ENCODE measurements at places on chromosomes 4 and X.

GRCh38 chr4:182560358-182560757 is 317.2 kb downstream of the TENM3 start:
- no peak for DNase-seq
- no peak overlapping the region for H3K4me3 ChIP-seq
- H3K36me3 ChIP-seq: no peaks in the 10 kb centered on the region
- no peak overlapping the region for H3K27ac ChIP-seq
- H3K4me1 ChIP-seq: no peaks in the 10 kb centered on the region

- H3K36me3 ChIP-seq: no peaks in the 10 kb centered on the region
- H3K4me1 ChIP-seq: no peaks in the 10 kb centered on the region
- no peak overlapping the region for H3K27ac ChIP-seq
- DNase-seq: no peak
Measured at GRCh38 chr4:101993842-101994775, 203.6 kb downstream of the BANK1 start.

GRCh38 chr4:177860171-177860570 is 417.9 kb upstream of the AGA start:
- DNase-seq: no peak
- no peaks in the 10 kb centered on the region for H3K4me1 ChIP-seq
- H3K36me3 ChIP-seq: no peaks in the 10 kb centered on the region
- no peak overlapping the region for H3K27ac ChIP-seq
- no peaks in the 10 kb centered on the region for H3K27me3 ChIP-seq

DNA sequence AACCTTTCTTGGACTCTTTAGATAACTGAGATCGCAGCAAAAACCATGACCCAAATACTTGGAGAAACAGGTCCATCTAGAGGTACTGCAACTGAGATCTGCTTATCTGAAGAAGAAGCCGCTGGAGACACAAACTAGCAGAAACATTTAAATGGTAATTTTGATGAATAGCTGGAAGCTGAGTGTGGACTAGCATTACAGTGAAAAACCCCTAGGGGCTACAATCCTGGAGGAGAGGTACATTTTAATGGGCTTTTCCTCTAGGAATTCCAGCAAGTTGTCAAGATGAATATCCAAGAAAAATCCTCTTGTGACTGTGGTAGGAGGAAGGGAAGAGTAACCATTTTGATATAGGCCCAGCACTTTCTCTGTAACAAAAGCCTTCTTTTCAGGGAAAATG is 592.5 kb upstream of the GRIA3 start:
- no peaks in the 10 kb centered on the region for H3K36me3 ChIP-seq
- no peak overlapping the region for H3K4me3 ChIP-seq
- no peaks in the 10 kb centered on the region for H3K4me1 ChIP-seq
- no peak for DNase-seq
- no peaks in the 10 kb centered on the region for H3K27me3 ChIP-seq

GRCh38 chr4:90641861-90642599 is 514.8 kb downstream of the CCSER1 start:
- H3K4me1 ChIP-seq: no peaks in the 10 kb centered on the region
- no peak for DNase-seq
- no peaks in the 10 kb centered on the region for H3K36me3 ChIP-seq
- no peaks in the 10 kb centered on the region for H3K27me3 ChIP-seq
- no peak overlapping the region for H3K4me3 ChIP-seq

DNA sequence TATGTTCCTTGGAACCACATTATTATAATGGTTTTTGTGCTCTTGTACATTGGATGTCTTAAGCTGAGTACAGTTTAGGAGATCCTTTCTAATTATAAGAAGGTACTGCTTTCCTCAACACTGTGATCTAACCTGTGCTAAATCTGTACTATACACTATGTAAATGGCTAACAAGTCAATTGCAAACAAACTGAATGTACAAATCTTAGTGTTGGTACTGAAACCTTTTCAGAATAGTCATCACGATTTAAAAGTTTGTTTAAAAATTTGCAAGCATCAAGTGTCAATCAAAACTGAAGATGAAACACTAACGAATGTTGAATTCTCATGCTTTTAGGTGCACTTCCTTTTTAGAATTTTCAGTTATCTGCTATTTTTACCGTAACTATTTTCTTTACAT is 2090.4 kb upstream of the TENM3 start:
- no peaks in the 10 kb centered on the region for H3K4me1 ChIP-seq
- no peak overlapping the region for H3K4me3 ChIP-seq
- H3K36me3 ChIP-seq: no peaks in the 10 kb centered on the region
- H3K27ac ChIP-seq: no peak overlapping the region
- no peak for DNase-seq

DNA sequence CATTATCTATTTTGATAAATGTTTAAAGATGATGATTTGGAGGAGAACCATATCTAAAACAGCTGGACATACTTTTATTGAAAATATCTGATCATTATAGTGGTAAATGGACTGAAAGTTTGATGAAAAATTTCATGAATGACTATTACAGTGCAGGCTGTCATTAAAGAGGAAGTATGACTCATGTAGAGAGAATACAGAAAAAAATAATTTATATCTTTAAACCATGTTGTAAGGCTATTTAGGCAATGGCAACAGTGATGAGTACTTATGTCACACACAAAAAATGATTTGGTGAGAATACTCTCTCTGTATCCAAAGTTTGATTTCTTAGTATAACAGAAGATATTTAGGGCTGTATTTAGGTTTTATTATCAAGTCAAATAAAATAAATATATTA is 3.9 kb upstream of the GLRB start:
- no peaks in the 10 kb centered on the region for H3K27me3 ChIP-seq
- no peaks in the 10 kb centered on the region for H3K36me3 ChIP-seq
- no peak overlapping the region for H3K27ac ChIP-seq
- H3K4me3 ChIP-seq: no peak overlapping the region
- H3K4me1 ChIP-seq: no peaks in the 10 kb centered on the region

GRCh38 chr4:87356832-87357526 is 34.0 kb downstream of the HSD17B11 start:
- no peak overlapping the region for H3K27ac ChIP-seq
- no peak overlapping the region for H3K4me3 ChIP-seq
- H3K27me3 ChIP-seq: no peaks in the 10 kb centered on the region
- no peak for DNase-seq
- H3K4me1 ChIP-seq: no peaks in the 10 kb centered on the region

GRCh38 chrX:861340-861890 is 230.8 kb downstream of the SHOX start:
- H3K27ac ChIP-seq: no peak overlapping the region
- no peak for DNase-seq
- H3K36me3 ChIP-seq: no peaks in the 10 kb centered on the region
- H3K4me3 ChIP-seq: no peak overlapping the region
- no peaks in the 10 kb centered on the region for H3K27me3 ChIP-seq
- H3K4me1 ChIP-seq: no peaks in the 10 kb centered on the region

DNA sequence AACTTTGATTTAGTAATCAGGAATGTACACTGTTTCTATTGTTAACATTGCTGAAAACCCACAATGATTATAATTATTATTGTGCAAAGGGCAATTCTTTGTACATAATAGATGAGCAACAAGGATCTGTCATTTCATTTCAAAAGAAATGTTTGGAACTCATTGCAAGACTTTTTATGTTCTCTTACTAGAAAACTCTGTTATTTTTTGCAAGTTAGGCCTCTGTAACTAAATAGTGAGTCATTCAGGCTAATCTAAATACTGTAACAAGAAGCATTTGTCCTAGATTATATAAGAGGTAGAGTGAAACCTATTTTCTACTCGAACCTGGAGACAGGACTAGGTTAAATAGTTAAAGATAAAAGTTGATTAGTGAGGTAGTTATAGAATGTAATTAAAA is 93.2 kb upstream of the FAM47B start:
- H3K27ac ChIP-seq: no peak overlapping the region
- H3K4me3 ChIP-seq: no peak overlapping the region
- no peaks in the 10 kb centered on the region for H3K4me1 ChIP-seq
- no peaks in the 10 kb centered on the region for H3K27me3 ChIP-seq

DNA sequence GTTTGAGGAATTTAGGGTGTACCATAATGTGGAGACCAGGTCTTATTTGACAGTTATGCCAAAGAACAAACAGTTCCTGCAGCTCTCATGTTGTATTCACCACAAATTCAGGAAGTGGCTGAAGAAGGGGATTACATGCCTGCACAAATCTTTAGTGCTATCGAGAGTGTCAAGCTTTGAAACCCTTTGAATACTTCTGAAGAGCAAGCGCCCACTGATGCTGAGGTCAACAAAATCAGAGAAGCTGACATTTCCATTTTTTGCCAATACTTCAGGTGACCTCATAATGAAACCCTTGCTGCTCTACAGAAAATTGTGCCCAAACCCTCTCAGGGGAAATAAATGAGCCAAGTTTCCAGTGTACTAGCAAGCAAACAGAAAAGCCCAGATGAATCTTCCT is 28.4 kb downstream of the PAK3 start:
- no peaks in the 10 kb centered on the region for H3K36me3 ChIP-seq
- no peak overlapping the region for H3K27ac ChIP-seq
- H3K4me3 ChIP-seq: no peak overlapping the region
- peaks cover 7% of the 10 kb centered on the region for H3K4me1 ChIP-seq

DNA sequence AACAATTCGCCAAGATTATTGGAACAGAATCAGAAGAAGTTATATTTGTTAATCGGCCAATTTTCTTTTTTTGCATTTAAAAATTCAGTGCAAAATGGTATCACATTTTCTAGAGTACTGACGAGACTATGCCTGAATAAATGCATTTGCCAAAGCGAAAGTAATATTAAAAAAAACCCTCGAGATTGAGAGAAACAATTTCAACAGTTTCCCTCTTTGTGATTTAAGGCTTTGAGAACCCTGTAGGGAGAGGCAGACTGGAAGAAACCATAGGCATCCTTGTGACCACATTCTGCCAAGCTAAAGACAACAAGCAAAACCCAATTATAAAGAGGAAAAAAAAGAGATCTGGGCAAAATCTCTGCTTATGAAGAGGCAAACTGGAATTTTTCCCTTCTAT is 218.1 kb upstream of the GK2 start:
- no peak overlapping the region for H3K27ac ChIP-seq
- no peaks in the 10 kb centered on the region for H3K4me1 ChIP-seq
- DNase-seq: no peak

- H3K27ac ChIP-seq: no peak overlapping the region
- H3K4me3 ChIP-seq: no peak overlapping the region
- no peaks in the 10 kb centered on the region for H3K36me3 ChIP-seq
- DNase-seq: no peak
- no peaks in the 10 kb centered on the region for H3K4me1 ChIP-seq
Measured at GRCh38 chrX:47093248-47093647, 15.0 kb downstream of the RGN start.

DNA sequence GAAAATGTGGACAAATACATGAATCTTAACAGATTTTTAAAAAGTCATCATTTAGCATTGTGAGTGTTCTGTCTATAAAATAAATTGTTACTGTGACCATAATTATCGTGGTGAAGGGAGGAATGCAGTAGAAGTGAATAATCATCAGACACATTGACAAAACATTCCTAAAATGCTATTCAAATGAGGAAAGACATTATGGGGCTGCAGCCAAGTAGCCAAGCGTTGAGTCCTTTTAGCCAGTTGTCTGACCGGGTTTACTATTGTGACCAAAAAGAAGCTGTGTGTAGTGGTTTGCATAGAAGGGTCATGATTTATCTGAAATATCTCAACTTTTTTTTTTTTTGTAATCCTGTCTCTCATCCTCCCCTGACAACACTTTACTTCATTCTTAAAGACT is 19.5 kb downstream of the WWC2 start:
- no peaks in the 10 kb centered on the region for H3K36me3 ChIP-seq
- no peaks in the 10 kb centered on the region for H3K4me1 ChIP-seq
- H3K27ac ChIP-seq: no peak overlapping the region
- no peak overlapping the region for H3K4me3 ChIP-seq
- no peaks in the 10 kb centered on the region for H3K27me3 ChIP-seq
- no peak for DNase-seq

DNA sequence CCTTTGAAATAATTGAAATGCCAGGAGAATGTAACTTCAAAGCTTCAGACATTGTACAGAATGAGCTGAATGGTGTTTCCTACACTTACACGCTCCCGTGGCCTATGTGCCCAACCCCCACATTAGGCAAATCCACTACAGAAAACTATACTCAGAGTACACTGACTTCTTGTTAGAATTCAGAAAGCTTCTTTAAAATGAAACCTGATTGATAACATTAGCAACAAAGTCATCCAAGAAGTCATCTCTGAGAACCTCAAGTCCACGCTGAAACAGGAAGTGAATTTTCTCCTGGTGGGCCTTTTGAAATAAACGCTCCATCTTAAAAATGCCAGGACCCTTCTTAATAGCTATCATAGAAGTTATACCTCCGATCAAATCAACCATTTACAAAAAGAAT is 136.3 kb downstream of the TSPAN5 start:
- H3K4me1 ChIP-seq: no peaks in the 10 kb centered on the region
- no peak overlapping the region for H3K4me3 ChIP-seq
- H3K27ac ChIP-seq: no peak overlapping the region
- no peaks in the 10 kb centered on the region for H3K36me3 ChIP-seq
- no peaks in the 10 kb centered on the region for H3K27me3 ChIP-seq
- no peak for DNase-seq

DNA sequence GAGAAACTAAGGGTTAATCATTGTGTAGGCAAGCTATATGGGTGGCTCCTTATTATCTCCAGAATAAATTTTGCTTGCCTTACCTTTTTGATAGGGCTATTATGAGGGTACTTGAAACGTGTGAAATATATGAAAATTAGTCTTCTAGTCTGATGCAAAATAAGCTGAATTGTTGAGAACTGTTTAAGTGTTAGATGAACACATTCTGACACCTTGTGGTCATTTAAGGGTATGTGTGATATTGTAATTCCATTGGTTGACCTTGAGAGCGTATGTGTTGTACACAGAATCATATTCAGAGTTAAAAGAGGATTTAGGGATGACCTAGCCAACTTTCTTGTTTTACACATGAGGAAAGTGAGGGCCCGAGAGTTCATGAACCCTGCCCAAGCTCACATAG is 44.6 kb upstream of the LINC00632 start:
- H3K4me1 ChIP-seq: no peaks in the 10 kb centered on the region
- no peak for DNase-seq
- H3K4me3 ChIP-seq: no peak overlapping the region

GRCh38 chr4:54783402-54784110 is 125.8 kb downstream of the KIT start:
- H3K4me3 ChIP-seq: no peak overlapping the region
- no peaks in the 10 kb centered on the region for H3K4me1 ChIP-seq
- no peaks in the 10 kb centered on the region for H3K27me3 ChIP-seq
- H3K36me3 ChIP-seq: no peaks in the 10 kb centered on the region

DNA sequence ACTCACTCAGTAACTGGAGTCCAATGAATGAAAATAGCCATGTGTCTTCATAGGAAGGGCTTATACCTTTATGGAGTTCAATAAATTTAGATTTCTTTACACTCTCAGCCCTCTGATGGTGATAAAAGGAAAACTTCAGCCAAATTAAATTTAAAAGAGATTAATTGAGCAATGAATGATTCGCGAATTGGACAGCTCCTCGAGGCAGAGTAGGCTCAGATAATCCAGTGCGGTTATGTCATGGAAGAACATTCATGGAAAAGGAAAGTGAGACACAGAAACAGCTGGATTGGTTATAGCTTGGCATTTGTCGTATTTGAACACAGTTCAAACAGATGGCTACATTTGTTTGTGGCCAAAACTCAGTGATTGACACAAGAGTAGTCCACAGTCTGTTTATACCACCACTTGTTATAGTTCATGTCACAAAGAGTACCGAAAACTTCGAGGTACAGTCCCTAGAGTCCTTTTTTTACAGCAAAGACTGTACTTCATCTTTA is 54.6 kb upstream of the TACR3 start:
- no peak overlapping the region for H3K4me3 ChIP-seq
- H3K36me3 ChIP-seq: no peaks in the 10 kb centered on the region
- no peak for DNase-seq
- no peaks in the 10 kb centered on the region for H3K27me3 ChIP-seq
- no peaks in the 10 kb centered on the region for H3K4me1 ChIP-seq
- no peak overlapping the region for H3K27ac ChIP-seq

- H3K27me3 ChIP-seq: no peaks in the 10 kb centered on the region
- H3K4me1 ChIP-seq: no peaks in the 10 kb centered on the region
- H3K4me3 ChIP-seq: no peak overlapping the region
- DNase-seq: no peak
- no peaks in the 10 kb centered on the region for H3K36me3 ChIP-seq
Measured at GRCh38 chr4:112898357-112899141, 150.9 kb upstream of the ANK2 start.

All from effector memory CD4-positive, alpha-beta T cell (primary cell).